ENCODE measurements at places on chromosomes 7 and 10. TPM values are rescaled to one million over a fixed set of nuclear protein-coding genes. Genes with fewer than 3 reads are reported as not detected.

DDX50 gene
- total RNA-seq: 64.8 TPM

PPP1R17 gene
- not detected for total RNA-seq

AGR2 gene
- not detected for total RNA-seq

SERPINE1 gene
- total RNA-seq: 260 TPM

NRG3 gene
- not detected for total RNA-seq

CRPPA gene
- 1.2 TPM for total RNA-seq

WEE2 gene
- 0.33 TPM for total RNA-seq

FAM237B gene
- total RNA-seq: not detected

ACHE gene
- 2.2 TPM for total RNA-seq

AKR1D1 gene
- not detected for total RNA-seq

VAX1 gene
- total RNA-seq: not detected

SCART1 gene
- 3.0 TPM for total RNA-seq

XRCC2 gene
- total RNA-seq: 2.6 TPM

ZEB1 gene
- 181 TPM for total RNA-seq

HKDC1 gene
- under 0.01 TPM for total RNA-seq

MEOX2 gene
- total RNA-seq: 0.83 TPM

SFRP4 gene
- total RNA-seq: 1.7 TPM

ZNF365 gene
- 3.8 TPM for total RNA-seq

LMBR1 gene
- 51.2 TPM for total RNA-seq

PSD gene
- 20.2 TPM for total RNA-seq

CYP2E1 gene
- total RNA-seq: 0.44 TPM

VOPP1 gene
- 83.3 TPM for total RNA-seq

TMEM178B gene
- under 0.01 TPM for total RNA-seq

TAS2R4 gene
- 1.7 TPM for total RNA-seq

NODAL gene
- total RNA-seq: not detected

FGL2 gene
- total RNA-seq: 29.9 TPM

IRF5 gene
- total RNA-seq: 0.83 TPM

PRR15 gene
- not detected for total RNA-seq

MYOZ1 gene
- 0.33 TPM for total RNA-seq

TSPAN33 gene
- 0.15 TPM for total RNA-seq

TCF7L2 gene
- 3.0 TPM for total RNA-seq

STEAP1B gene
- 25.9 TPM for total RNA-seq

TAS2R3 gene
- 1.8 TPM for total RNA-seq

UTF1 gene
- total RNA-seq: not detected

ITIH5 gene
- total RNA-seq: 2.8 TPM

TRIP6 gene
- total RNA-seq: 103 TPM

TRIL gene
- total RNA-seq: 0.58 TPM

SPDYE5 gene
- not detected for total RNA-seq

GJC3 gene
- total RNA-seq: not detected

TLX1 gene
- not detected for total RNA-seq

Data from smooth muscle cell of trachea (primary cell).